ENCODE measurements at places on chromosomes 4 and X. TPM values are rescaled to one million over a fixed set of nuclear protein-coding genes. Genes with fewer than 3 reads are reported as not detected.
A peak's percentile ranks its signal among the peaks of the same experiment; 100 is the strongest.

Gene L1CAM
- total RNA-seq, result 3.8 TPM

Gene RHOXF2B
- total RNA-seq, result not detected

Gene MAPK10
- 178 TPM for total RNA-seq

- peak; percentile 48 for DNase-seq
These were observed at the start of gene ITM2A for GRCh38 chrX:79366873-79367749. TSS of gene ITM2A (minus strand) at chrX:79367334. CDS start at chrX:79367215, 119 bp downstream.

Measured in ureter (tissue), 1 donor.